Mammary epithelial cell (primary cell): ENCODE measurements at places on chromosomes 11 and 22. TPM values are rescaled to one million over a fixed set of nuclear protein-coding genes. Genes with fewer than 3 reads are reported as not detected.

Gene RASGRP2
- total RNA-seq = 0.26 TPM in 1 of 2 replicates, not detected in the other

Gene HPX
- 0.83 TPM for total RNA-seq

GRCh38 chr11:129729216-129729615 is 86.4 kb upstream of the TMEM45B start:
- no peak for DNase-seq

- DNase-seq = peak; percentile 92
Measured at GRCh38 chr11:65555693-65556231, 2.4 kb downstream of the LTBP3 start.

GRCh38 chr11:122714484-122714883 is 59.0 kb downstream of the UBASH3B start:
- no peak for DNase-seq

Gene C11orf65
- total RNA-seq = 1.1 and 1.7 TPM in 2 replicates

Gene OR52B2
- total RNA-seq = 0.17 TPM

DNA sequence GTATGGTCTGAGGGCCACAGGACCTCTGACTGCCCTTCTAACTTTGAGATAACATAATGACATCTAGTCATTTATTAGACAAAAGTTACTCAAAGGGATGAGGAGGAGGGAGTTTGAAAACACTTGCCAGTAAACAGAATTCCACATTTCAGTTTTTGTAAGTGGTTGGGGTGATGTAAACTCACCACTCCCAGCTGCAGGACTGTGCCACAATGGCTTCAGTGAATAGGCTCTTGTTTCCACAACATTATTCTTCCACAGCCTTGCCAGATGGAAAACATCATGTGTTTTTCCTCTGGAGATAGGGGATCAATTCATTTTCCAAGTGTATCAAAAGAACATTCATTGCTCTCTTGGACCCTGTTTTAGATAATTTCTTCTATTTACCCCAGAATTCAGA is 147.2 kb upstream of the BDNF start:
- no peak for DNase-seq

- peak; percentile 88 for DNase-seq
Measured at GRCh38 chr22:39214383-39215069, 30.3 kb downstream of the PDGFB start.

DNA sequence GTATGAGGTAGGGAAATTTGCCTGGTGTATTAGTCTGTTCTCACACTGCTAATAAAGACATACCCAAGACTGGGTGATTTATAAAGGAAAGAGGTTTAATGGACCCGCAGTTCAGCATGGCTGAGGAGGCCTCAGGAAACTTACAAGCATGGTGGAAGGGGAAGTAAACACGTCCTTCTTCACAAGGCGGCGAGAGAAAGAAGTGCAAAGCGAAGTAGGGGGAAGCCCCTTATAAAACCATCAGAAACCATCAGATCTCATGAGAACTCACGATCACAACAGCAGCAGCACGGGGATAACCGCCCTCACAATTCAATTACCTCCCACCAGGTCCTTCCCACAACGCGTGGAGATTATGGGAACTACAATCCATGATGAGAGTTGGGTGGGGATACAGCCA is 12.0 kb upstream of the RFPL2 start:
- no peak for DNase-seq

Gene DEPDC7
- total RNA-seq = 6.4 and 6.8 TPM in 2 replicates

- peak; percentile 68 for DNase-seq
Measured at GRCh38 chr11:123188508-123189165, 6.4 kb downstream of the CLMP start.

DNA sequence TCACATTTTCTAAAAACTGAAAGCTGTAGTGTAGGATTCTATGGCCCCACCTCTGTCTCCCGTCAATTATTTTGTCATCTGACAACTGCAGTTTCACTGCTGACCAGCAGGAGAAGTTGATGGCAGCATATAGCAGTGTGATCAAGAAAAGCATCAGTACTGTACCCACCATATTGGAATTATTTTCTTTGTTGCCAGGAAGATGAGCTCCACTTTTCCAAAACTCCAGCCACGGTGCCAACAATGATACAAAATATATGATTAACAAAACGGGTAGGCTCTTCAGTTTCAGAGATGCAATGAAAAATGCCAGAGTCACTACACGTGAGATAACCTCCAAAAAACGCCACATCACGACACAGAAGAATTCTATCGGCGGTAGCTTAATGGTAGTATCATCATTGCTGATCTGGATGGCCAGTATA is 41.3 kb downstream of the XKR3 start:
- DNase-seq = no peak

- DNase-seq = peak; percentile 43
Measured at GRCh38 chr22:45632791-45633515, 38.7 kb upstream of the ATXN10 start.

Gene BIK
- total RNA-seq = 3.7 and 5.5 TPM in 2 replicates

Gene MUC15
- total RNA-seq = 0.17 TPM

Gene TESMIN
- 10.7 and 15.4 TPM in 2 replicates for total RNA-seq

GRCh38 chr11:110169738-110170137 is 76.5 kb downstream of the ZC3H12C start:
- no peak for DNase-seq

- no peak for DNase-seq
Measured at GRCh38 chr11:14304601-14305000, 54.4 kb downstream of the RRAS2 start.

DNA sequence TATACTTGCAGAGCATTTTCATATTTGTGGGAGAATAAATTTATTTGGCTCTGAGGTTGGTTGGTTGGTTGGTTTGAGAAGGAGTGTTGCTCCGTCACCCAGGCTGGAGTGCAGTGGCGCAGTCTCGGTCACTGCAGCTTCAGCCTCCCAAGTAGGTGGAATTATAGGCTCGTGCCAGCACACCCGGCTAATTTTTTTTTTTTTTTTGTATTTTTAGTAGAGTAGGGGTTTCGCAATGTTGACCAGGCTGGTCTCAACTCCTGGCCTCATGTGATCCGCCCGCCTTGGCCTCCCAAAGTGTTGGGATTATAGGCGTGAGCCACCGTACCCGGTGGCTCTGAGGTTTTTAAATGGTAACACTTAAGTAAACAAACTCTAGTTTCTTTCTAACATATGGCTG is 161.1 kb downstream of the TEAD1 start:
- DNase-seq = no peak

DNA sequence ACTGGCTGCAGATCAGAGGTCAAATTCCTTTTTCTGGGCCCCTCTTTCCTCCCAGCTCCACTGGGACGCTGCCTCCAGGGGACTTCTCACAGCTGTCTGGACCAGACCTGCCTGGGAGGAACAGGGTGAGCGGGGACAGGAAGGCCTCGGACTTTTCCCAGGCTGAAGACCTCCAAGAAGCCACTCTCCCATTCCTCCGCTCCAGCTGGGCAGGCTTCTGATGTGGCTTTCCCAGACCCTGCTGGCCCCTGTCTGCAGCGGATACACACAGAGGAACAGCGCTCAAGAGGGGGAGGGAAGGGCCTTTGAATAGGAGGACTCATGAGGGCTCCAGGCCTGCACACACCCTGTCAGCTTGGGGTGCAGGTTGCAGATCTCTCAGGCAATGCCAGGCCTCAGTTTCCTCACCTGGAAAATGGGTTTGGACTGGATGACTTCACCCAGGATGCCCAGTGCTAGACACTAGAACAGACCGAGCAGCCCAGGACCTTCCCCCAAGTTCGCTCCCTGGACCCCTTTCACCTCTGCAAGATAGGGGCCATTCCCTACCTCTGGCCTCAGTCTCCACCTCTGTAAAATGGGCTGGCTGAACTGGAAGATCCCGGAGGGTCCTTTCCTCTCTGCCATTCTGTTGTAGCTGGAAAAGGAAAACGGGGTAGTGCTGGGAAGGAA is 36.6 kb downstream of the MB start:
- no peak for DNase-seq

DNA sequence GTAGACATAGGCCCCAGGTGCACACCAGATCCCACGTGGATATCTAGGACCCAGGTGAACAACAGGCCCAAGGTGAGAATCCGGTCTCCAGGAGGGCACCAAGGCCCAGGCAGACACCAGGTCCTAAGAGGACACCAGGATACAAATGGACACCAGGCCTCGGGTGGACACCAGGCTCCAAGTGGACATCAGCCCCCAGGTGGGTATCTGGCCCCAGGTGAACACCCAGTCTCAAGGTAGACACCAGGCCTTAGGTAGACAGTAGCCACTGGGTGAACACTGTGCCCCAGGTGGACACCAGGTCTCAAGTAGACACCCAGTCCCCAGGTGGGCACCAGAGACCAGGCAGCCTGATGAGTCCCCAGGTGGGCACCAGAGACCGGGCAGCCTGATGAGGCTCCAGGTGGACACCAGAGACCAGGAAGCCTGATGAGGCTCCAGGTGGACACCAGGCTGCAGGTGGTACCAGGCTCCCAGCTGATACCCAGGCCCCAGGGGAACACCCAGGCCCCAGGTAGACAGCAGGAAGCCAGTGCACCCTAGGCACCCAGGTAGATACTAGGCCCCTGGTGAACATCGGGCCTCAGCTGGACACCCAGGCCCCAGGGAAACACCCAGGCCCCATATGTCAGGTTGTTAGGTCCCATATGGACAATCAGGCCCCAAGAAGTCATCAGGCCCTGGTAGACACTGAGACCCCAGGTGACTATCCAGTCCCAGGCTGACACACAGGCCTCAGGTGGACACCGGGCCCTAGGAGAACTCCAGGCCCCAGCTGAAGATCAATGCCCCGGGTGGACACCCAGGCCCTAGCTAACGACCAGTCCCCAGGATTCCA is 55.1 kb upstream of the SEPTIN5 start:
- DNase-seq = no peak

Gene NXPE1
- total RNA-seq = not detected

DNA sequence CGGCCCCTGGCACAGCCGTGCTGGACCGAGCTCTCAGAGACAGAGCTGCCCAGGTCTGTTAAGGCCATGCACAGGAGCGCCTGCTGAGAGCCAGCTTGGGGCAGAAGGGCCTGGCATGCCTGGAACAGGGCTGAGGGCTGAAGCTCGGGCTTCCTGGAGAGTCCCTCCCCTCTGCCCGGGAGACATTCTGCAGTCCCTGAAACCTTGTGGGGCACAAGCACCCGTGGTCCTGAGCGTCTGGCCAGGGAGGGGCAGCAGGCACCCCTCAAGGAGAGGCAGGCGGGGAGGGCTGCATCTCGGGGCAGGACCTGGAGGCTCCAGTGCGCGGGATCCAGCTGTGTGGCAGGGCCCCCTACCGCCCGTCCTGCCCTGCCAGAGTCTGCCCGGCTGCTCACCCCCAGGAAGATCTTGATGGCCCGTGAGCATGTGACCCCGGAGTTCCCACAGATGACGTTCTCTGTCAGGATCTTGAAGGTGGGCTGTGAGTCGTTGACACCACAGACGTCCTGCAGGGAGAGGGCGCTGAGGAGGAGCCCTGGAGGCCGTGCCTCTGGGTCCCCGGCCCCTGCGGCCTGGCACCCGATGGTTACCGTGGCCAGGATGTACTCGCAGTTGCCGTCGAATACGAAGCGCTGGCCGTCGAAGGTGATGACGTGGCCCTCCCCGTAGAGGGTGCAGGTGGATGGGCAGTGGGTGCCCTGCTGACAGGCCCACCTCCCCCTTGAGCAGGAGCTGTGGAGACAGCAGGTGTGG is 10.9 kb downstream of the MUC6 start:
- no peak for DNase-seq

DNA sequence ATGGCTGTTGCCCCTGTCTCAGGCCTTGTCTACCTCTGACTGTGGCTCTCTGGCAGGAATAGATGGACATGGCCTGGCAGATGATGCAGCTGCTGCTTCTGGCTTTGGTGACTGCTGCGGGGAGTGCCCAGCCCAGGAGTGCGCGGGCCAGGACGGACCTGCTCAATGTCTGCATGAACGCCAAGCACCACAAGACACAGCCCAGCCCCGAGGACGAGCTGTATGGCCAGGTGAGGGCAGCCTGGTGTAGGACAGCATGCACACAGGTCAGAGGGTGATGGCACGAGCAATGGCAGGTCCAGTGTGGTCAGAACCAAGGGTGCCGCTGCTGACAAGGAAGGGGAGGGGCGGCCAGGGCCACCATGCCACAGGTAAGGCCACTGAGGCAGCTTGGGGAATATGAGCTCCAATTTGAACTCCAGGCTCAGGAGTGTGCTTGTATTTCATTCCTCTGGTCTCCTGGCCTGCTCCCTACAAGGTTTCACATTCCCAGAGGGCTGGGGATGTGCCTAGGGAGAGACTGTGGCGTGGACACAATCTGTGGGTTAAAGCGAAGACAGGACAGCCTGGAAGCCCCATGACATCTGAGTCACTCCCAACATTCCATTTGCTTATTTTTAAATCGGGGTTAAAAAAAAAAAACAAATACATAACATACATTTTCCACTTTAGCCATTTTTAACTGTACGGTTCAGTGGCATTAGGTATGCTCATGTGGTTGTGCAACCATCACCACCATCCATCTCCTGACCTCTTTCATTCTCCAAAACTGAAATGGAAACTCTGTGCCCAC is 562 bp downstream of the FOLR3 start:
- no peak for DNase-seq

Gene IFITM1
- 2.8 TPM for total RNA-seq

GRCh38 chr22:46147471-46148267 is 2.7 kb upstream of the PPARA start:
- peak; percentile 35 for DNase-seq

Gene BRMS1
- total RNA-seq = 56.3 TPM

- no peak for DNase-seq
Measured at GRCh38 chr11:127816962-127817361, 770.4 kb downstream of the ETS1 start.

DNA sequence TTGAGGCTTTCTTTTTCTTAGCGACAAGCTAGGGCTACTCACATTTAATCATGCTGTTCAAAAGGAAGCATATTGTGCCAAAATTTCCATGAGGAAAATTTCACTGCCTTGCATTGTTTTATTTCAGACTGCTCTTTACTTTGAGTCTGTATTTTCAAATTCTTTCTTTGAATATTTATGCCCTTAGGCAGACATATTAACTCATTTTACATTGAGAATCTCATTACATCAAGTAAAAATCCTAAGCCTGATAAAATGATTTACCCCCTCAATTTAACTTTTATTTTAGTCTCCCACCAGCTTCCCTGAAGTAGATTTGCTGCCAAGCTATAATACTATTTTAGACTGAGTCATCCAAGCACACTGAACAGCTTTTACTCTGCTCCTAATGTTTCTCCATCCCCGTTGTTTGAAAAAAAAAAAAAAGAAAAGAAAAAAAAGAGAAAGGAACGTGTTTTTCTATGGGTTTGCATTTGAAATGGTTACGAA is 189.3 kb upstream of the MTMR2 start:
- no peak for DNase-seq

DNA sequence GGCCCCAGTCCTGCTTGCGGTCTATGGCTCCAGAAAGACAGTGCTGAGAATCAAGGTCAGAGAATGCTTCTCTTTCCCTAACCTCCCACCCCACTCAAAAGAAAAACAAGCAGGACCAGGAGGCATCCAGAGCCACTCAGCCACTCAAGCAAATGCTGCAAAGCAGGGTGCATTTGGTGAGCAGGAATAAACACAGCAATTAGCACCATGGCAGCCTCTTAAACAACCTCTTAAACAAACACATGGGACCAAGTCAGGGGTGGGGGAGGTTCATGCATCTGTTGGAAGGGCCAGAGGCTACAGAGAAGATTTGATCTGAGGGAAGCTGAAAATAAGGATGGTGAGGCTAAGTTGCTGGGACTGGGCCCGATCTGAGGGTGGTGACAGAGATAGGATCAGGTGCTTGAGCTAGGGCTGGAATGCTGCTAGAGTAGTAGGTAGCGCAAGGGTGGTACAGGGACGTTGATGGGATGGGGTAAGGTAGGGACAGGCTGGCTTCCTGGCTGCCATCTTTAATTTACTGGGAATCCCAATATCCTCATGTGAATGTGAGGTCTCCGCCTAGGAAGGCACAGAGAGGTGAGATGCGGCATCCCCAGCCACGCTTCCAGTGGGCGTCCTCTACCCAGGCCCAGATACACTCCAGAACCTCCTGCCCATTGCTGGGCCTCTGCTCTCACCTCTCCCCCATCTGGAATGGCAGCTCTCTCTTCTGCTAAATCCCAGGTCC is 26.6 kb upstream of the LMO1 start:
- no peak for DNase-seq

Gene PHOX2A
- not detected for total RNA-seq
